ENCODE measurements at places on chromosomes 7 and 10. TPM values are rescaled to one million over a fixed set of nuclear protein-coding genes. Genes with fewer than 3 reads are reported as not detected.

The DNAJC2 gene
- 11.6 TPM for total RNA-seq

The NEURL1 gene
- total RNA-seq = 26.8 TPM

The ELMO1 gene
- 59.3 TPM for total RNA-seq

The PRKCQ gene
- 2.2 TPM for total RNA-seq

The ASZ1 gene
- total RNA-seq = not detected

The SFRP5 gene
- total RNA-seq = 1.2 TPM

The HOXA11 gene
- total RNA-seq = not detected

The EGR2 gene
- 0.74 TPM for total RNA-seq

The SLC39A12 gene
- 2.2 TPM for total RNA-seq

The SMO gene
- total RNA-seq = 7.4 TPM

The VWA2 gene
- total RNA-seq = 2.2 TPM

The NODAL gene
- total RNA-seq = 2.0 TPM

The UBTD1 gene
- 0.49 TPM for total RNA-seq

The ANKRD30A gene
- total RNA-seq = not detected

The RPEL1 gene
- total RNA-seq = not detected

The OIT3 gene
- 0.25 TPM for total RNA-seq

The C10orf62 gene
- total RNA-seq = not detected

The TUBAL3 gene
- not detected for total RNA-seq

The HTRA1 gene
- 46.7 TPM for total RNA-seq

The FHIP2A gene
- total RNA-seq = 42.3 TPM

The C7orf33 gene
- not detected for total RNA-seq

The POLR2J2 gene
- 3.2 TPM for total RNA-seq

The RNF32 gene
- 0.98 TPM for total RNA-seq

The PTPRE gene
- 11.3 TPM for total RNA-seq

The PIK3AP1 gene
- total RNA-seq = 1.5 TPM

The GNAT3 gene
- total RNA-seq = not detected

The HMX3 gene
- total RNA-seq = not detected

The VPS37D gene
- total RNA-seq = 14.5 TPM

The STEAP1B gene
- total RNA-seq = 1.2 TPM

The PPP1R17 gene
- 3.0 TPM for total RNA-seq

The POU6F2 gene
- 3.7 TPM for total RNA-seq

The OR9A2 gene
- total RNA-seq = 0.49 TPM

The HOXA5 gene
- not detected for total RNA-seq

The GRM3 gene
- total RNA-seq = 86.5 TPM

The STEAP1 gene
- 0.25 TPM for total RNA-seq

The MYOZ1 gene
- total RNA-seq = not detected

The ARHGAP12 gene
- 52.1 TPM for total RNA-seq
